ENCODE measurements at places on chromosomes 7 and 10.

- DNase-seq = no peak
These were observed 115.8 kb upstream of the ITGB1 start for GRCh38 chr10:33073641-33074415.

DNA sequence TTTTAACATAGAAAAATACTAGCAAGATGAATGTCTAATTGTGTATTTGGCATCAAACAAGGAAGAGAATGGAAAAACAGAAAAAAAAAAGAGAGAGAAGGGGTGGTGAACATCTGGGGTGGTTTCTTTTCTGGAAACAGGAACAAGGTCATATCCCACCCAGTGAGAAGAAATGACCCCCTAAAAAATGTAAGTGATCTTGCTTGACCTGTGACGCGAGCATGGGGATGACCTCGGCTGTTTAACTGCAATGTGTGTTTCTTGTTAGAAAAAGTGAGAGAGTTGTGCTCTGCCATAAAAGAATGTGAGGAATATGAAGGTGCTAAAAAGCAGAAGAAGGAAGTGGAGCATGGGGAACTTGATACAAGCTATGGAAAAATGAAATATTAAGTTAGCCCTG lies 258.5 kb downstream of the AGMO start:
- no peak for DNase-seq

GRCh38 chr7:87850836-87851593 lies 25.1 kb downstream of the SLC25A40 start:
- DNase-seq = no peak

- no peak for DNase-seq
These were observed 227.7 kb downstream of the CUX1 start for GRCh38 chr7:102044984-102045673.

DNA sequence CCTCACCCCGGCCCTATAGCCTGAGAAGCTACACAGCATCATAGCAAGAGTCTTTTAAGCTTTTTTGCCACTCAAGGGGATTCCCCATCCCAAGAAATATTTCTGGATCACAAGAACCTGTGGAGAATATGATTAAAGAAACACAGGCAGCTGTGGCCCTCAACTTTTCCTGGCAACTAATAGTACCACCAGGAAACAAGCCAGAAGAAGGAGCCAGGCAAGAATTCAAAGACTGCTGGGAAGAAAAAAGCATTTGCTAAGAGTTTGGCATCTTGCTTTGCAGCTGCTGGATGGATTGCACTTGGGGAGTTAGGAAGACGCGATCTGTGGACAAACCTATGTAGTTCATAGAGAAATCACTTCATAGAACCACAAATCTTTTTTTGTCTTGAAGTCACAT lies 437.8 kb downstream of the PLXDC2 start:
- no peak for DNase-seq

- no peak for DNase-seq
These were observed 4.0 kb upstream of the MRPS24 start for GRCh38 chr7:43873300-43873699.

- DNase-seq = no peak
These were observed 67.3 kb downstream of the OGDH start for GRCh38 chr7:44673771-44674170.

DNA sequence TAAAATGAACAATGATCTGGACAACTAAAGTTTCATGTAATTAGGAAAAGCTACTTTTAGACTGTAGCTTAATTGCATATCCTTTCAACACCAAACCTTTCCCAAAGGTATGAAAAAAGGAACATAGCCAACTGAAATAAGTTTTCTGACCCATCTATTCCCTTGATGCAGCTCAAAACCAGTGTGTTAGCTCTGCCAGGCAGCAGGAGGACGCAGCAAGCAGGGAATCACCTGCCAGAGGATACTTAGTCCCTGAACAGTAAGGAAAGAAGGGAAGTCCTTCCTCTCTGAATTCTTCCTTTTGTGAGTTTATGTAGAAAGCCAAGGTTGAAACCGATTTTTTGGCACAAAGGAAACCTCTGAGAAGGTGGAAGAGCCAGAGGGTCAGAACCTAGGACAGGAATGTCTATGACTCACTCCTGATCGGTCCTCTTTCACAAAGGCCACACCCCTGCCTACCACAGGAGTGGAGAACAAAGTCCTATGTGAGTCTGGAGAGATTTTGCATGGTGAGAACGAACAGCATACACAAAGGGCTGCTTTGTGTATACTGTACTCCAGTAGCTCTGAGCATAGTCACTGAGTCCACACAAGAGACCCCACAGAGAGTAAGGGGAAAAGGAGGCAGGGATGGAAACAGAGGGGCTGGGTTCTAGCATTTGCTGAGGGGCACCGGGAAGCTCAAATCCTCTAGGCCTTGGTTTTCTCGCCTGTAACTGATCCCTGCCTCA lies 68.8 kb upstream of the GSDME start:
- DNase-seq = no peak

GRCh38 chr7:134879815-134880475 lies 100.5 kb downstream of the CALD1 start:
- DNase-seq = no peak

DNA sequence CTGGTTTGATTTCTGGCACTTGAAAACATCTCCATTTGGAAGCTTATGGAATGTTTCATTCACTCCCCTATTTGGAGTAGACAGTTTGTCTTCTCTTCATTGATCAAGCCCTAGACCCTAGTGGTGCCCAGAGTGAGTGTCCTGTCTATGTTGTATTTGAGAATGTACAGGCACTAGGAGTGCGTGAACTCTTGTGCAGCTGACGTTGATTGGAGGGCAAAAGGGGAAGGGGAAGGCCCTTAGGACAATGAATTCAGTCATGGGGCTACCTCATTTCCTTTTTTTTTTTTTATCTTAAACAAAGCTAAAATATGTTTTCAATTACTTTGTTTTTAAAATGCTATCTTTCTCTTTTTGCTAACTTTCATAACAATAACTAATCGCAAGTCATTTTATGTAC lies 66.5 kb downstream of the ADD3 start:
- no peak for DNase-seq

DNA sequence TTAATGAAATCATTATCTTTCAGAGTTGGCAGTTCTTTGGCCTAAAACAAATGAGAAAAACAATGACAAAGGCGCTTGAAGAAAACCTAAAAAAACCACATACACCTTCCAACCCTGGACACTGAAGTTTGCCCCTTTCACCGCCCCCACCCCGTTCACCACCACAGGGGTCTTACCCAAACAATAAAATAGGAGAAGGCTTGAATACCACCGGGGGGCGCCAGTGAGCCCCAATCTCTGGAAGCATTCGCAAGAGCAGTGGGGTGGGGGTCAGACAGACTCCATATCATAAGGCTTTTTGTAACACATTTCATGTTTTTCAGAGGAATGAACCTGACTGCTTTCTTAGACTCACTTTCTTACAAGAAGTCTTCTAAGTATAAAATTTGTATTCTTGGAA lies 163.6 kb downstream of the PIP4K2A start:
- peak; percentile 71 for DNase-seq

GRCh38 chr7:5396999-5397663 lies 26.5 kb downstream of the TNRC18 start:
- DNase-seq = no peak

DNA sequence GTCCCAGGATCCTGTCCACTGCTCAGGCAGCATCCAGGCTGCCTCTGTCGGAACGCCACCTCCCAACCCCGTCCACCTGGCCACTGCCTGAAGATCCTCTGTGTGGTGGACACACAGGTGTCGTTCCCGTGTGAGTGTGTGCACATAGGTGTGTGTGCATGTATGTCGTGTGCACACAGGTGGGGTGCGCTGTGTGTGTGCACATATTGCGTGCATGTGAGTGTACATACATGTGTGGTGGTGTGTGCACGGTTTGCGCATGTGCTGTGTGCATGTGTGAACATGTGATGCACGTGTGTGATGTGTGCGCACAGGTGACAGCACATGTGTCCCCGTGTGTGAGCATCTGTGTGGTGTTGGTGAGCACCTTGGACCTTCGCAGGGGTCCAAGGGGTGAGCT lies 7.1 kb downstream of the TMEM184A start:
- no peak for DNase-seq

- no peak for DNase-seq
These were observed 646.0 kb downstream of the KCNMA1 start for GRCh38 chr10:76991621-76992020.

DNA sequence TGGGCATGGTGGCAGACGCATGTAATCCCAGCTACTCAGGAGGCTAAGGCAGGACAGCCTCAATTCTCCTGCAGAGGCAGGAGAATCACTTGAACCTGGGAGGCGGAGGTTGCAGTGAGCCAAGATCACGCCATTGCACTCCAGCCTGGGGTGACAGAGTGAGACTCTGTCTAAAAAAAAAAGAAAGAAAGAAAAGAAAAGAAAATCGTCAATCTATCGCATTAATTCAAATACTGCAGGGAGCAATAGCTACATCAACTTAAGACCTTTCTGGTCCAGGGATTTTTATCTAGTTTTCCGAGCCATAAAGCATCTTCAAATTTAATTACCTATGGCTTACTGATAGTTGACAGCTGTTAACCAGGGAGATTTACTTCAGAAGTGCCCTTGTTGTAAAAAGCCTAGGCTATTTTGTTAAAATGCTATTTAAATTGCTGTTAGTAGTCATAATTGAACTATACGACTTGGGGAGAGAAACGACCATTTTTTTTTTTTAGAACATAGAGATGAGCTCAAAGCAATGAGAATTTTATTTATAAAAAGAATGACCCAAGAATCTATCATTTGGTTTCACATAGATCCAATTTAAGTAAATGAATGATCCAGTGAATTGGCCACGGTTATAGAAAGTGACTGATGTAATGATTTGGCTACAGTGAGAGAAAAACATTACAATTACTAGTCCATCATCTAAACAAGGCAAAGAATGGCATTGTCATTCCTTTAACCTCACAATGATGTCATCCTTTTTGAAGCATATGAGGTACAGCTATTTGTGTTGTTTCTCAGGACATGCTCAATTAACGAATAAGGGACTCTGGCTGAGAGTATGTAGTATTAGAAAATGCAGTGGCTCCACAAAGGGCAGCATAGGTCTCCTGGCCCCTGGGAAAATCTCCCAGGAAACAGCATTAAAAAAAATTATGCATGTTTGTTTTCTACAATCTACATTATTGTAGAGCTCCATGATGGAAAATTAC lies 85.3 kb downstream of the SEMA3C start:
- no peak for DNase-seq

DNA sequence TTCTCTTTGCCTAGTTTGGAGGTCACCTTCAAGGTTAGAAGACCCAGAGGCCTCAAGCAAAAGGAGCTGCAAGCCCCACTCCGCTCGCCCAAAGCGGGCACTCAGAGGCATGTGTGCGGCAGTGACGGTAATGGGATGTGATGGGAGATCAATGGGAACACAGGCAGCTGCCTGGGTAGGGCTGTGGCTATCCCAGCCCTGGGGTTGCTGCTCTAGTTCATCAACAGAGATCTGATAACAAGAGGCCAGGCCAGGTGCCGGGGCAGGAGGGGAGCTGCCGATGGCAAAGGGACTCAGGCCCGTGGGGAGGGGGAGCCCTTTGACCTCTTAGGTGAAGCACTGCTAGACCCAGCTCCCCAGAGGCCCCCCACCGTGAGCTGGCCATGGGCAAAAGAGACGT lies 52.0 kb upstream of the GNA12 start:
- DNase-seq = no peak

- no peak for DNase-seq
These were observed 1.1 kb upstream of the MOGAT3 start for GRCh38 chr7:101201695-101202602.

DNA sequence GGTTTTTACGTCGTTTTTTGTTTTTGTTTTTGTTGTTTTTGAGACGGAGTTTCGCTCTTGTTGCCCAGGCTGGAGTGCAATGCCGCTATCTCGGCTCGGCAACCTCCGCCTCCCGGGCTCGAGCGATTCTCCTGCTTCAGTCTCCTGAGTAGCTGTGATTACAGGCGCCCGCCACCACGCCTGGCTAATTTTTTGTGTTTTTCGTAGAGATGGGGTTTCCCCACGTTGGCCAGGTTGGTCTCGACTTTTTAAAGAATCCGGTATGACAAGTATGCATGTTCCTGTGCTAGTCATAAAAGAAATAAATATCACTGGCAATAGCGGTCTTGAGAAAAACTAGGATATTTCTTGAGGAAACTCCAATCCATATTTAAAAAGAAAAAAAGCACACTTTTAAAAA lies 2.7 kb upstream of the ARL4A start:
- no peak for DNase-seq

DNA sequence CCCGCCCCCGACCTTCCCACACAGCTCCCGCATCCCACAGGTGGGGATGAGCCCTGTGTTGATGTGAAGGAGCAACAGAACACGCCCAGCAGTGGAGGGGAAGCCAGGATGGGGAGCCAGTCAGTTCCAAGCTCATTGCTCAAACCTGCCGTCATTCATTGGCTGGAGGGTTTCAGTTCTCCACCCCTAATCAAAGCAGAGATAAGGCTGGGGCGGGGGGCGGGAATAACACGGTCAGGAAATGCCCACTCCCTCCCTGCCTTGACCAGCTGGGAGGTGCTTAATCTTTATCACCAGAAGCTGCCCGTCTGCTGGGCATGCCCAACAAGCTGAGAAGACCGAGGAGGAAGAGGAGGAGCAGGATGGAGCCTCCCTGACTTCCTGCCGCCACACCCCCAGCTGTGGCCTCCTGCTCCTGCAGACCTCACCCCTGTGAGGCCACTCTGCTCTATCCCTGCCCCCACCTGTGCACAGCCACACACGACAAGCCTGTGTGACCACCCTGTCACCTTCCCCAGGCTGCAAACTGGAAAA lies 265.1 kb downstream of the ZEB1 start:
- no peak for DNase-seq

DNA sequence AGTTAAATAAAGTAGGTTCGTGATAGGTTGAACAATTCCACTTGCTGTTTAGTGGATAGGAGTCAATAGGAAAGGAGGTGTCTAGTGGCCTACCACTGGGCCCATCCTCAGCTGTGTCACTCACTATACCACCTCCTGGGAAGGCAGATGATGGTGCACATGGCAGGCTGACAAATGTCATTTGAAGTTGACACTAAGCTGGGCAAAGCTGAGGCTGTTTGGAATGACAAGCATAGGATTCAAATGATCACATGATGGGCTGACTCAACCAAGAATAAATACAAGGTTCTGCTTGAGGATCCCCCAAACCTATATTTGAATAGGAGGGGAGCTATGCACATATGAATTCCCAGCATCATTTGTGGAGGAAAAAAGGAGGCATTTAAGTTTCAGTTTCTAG lies 489.8 kb downstream of the RPS24 start:
- DNase-seq = no peak

- no peak for DNase-seq
These were observed 41.8 kb downstream of the FAM204A start for GRCh38 chr10:118300320-118300719.

All from ecto neural progenitor cell (in vitro differentiated cells).